Lung (tissue), 17 donors: ENCODE measurements at places on chromosomes 2 and 18. TPM values are rescaled to one million over a fixed set of nuclear protein-coding genes. Genes with fewer than 3 reads are reported as not detected.

IL1RN gene
- 18.2 TPM for total RNA-seq

TGFA gene
- 13.0 TPM for total RNA-seq

ARHGEF33 gene
- total RNA-seq: 0.64 TPM

KCNE4 gene
- total RNA-seq: 1.2 TPM

B4GALT6 gene
- total RNA-seq: 7.5 TPM

RFX8 gene
- total RNA-seq: 0.58 TPM

YES1 gene
- 61.7 TPM for total RNA-seq

ACTG2 gene
- total RNA-seq: 20.5 TPM

MAP3K19 gene
- total RNA-seq: 11.0 TPM

- H3K27ac ChIP-seq: no peak overlapping the region
- H3K4me3 ChIP-seq: no peak overlapping the region
- peak; percentile 88 for DNase-seq
- H3K27me3 ChIP-seq: no peaks in the 10 kb centered on the region
- no peaks in the 10 kb centered on the region for H3K4me1 ChIP-seq
Observed at GRCh38 chr2:165440367-165440766, 29.1 kb upstream of the CSRNP3 start.

- H3K27ac ChIP-seq: no peak overlapping the region
- peak; percentile 12 for DNase-seq
- H3K4me3 ChIP-seq: no peak overlapping the region
- H3K27me3 ChIP-seq: no peaks in the 10 kb centered on the region
- no peaks in the 10 kb centered on the region for H3K36me3 ChIP-seq
- peaks cover 8% of the 10 kb centered on the region for H3K4me1 ChIP-seq
Observed at GRCh38 chr18:70377317-70377799, 88.5 kb downstream of the SOCS6 start.

GRCh38 chr18:2617401-2617998, 38.0 kb upstream of the SMCHD1 start:
- H3K4me1 ChIP-seq: no peaks in the 10 kb centered on the region
- H3K27ac ChIP-seq: no peak overlapping the region
- no peak for DNase-seq
- no peaks in the 10 kb centered on the region for H3K27me3 ChIP-seq
- H3K4me3 ChIP-seq: no peak overlapping the region
- H3K36me3 ChIP-seq: peaks cover 7% of the 10 kb centered on the region

GRCh38 chr2:233062946-233063268, 2.8 kb downstream of the INPP5D start:
- DNase-seq: no peak
- H3K4me3 ChIP-seq: no peak overlapping the region
- no peak overlapping the region for H3K27ac ChIP-seq
- H3K36me3 ChIP-seq: no peaks in the 10 kb centered on the region
- peaks cover 8% of the 10 kb centered on the region for H3K4me1 ChIP-seq

GRCh38 chr2:236129935-236130334, 38.3 kb downstream of the GBX2 start:
- no peak for DNase-seq
- no peaks in the 10 kb centered on the region for H3K4me1 ChIP-seq
- no peak overlapping the region for H3K27ac ChIP-seq
- no peaks in the 10 kb centered on the region for H3K27me3 ChIP-seq
- H3K4me3 ChIP-seq: no peak overlapping the region

GRCh38 chr18:32867330-32867729, 94.5 kb upstream of the KLHL14 start:
- no peaks in the 10 kb centered on the region for H3K4me1 ChIP-seq
- H3K27ac ChIP-seq: no peak overlapping the region
- H3K27me3 ChIP-seq: peaks cover 2% of the 10 kb centered on the region
- no peak for DNase-seq
- H3K4me3 ChIP-seq: no peak overlapping the region

DNA sequence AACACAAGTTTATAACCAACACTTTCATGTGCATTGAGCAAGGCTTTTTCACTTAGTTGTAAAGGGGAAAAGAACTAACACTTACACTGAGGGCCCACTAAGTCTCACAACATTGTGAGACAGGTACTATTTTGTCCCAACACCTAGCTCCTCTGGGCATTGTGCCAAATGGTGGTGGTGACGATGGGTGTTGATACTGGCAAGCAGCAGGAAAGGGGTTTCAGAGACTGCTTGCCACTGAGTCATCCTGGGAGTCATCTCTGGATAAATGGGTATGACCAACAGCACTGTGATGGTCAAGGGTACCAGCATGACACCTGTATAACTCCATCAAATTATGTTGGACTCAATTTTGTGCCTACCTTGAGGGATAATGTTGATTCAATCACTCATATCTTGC, 138.8 kb upstream of the ITGA6 start:
- H3K27ac ChIP-seq: no peak overlapping the region
- H3K27me3 ChIP-seq: no peaks in the 10 kb centered on the region
- no peaks in the 10 kb centered on the region for H3K36me3 ChIP-seq
- H3K4me1 ChIP-seq: peaks cover 18% of the 10 kb centered on the region

- peaks cover 14% of the 10 kb centered on the region for H3K4me1 ChIP-seq
- no peaks in the 10 kb centered on the region for H3K36me3 ChIP-seq
- DNase-seq: peak; percentile 53
- no peak overlapping the region for H3K27ac ChIP-seq
Observed at GRCh38 chr2:17083902-17084301, 418.3 kb upstream of the CYRIA start.

- no peak overlapping the region for H3K4me3 ChIP-seq
- no peaks in the 10 kb centered on the region for H3K36me3 ChIP-seq
- H3K27me3 ChIP-seq: peaks cover 27% of the 10 kb centered on the region
Observed at GRCh38 chr18:37570336-37570930, 4.8 kb upstream of the CELF4 start.

DNA sequence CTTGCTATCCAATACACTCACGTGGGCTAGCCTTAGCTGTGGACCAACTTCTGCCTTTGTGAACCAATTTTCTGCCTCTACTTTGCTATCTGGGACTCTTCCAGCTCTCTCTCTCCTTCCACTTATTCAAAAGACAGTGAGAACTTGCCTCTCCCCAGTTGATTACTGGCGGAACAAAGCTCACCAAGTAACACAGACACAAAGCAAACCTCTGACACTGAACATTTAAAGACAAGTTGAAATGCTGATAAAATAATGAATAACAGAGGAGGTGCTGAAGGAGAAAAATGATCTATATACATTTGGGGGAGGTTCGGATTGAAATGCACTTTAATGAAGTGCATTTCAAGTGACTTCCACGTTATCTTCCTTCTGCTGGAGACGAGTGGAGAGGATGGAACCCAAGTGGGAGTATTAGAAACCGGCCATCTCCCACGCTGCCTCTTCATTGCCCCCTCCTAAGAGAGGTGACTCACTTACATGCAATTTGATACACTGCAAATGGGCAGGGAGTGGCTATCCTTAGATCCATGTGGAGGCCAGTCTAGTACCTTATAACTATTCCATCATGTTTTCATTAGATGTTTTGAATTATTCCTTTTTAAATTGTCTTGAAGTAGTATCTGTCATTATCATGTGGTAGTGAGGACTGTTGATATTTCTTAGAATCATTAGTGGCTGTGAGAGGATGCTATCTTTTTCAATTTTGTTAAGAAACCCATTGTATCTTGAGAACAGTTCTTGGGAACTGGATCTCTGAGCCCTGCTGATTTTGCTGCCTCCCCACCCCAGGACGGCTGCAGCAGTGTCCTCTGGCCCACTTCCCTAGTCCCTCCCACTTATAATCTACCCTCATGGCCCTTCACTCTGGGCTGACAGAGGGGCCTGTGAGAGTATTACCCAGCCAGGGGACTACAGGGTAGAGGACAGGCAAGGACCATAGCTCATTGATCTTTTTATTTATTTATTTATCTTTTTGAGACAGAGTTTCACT, 6.0 kb upstream of the GLI2 start:
- no peak overlapping the region for H3K4me3 ChIP-seq
- H3K27ac ChIP-seq: no peak overlapping the region
- H3K4me1 ChIP-seq: no peaks in the 10 kb centered on the region

- H3K27ac ChIP-seq: no peak overlapping the region
- DNase-seq: no peak
- no peak overlapping the region for H3K4me3 ChIP-seq
- H3K27me3 ChIP-seq: no peaks in the 10 kb centered on the region
- peaks cover 6% of the 10 kb centered on the region for H3K4me1 ChIP-seq
Observed at GRCh38 chr2:200127848-200128247, 172.5 kb downstream of the MAIP1 start.

GRCh38 chr2:37868866-37869265, 56.2 kb upstream of the RMDN2 start:
- peaks cover 5% of the 10 kb centered on the region for H3K4me1 ChIP-seq
- H3K27me3 ChIP-seq: no peaks in the 10 kb centered on the region
- H3K4me3 ChIP-seq: no peak overlapping the region

DNA sequence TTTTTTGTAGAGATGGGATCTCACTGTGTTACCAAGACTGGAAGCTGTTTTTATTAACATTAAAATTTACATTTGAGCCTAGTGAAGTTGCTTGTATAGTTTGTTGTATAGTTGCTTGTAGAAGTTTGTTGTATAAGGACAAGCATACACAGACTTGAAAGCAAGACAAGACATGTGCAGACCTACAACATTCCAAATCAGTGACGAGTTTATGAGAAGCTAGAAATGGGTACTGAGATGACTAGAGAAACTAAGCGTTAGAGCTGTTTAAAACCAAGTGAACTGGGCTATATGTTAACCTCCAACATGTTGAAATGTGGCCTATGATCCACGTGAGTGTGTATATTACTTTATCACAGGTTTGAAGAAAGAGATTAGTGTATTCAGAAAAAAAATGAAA, 39.1 kb downstream of the ABCB11 start:
- H3K4me1 ChIP-seq: no peaks in the 10 kb centered on the region
- DNase-seq: no peak
- no peaks in the 10 kb centered on the region for H3K36me3 ChIP-seq
- no peak overlapping the region for H3K4me3 ChIP-seq
- H3K27ac ChIP-seq: no peak overlapping the region
- no peaks in the 10 kb centered on the region for H3K27me3 ChIP-seq

DNA sequence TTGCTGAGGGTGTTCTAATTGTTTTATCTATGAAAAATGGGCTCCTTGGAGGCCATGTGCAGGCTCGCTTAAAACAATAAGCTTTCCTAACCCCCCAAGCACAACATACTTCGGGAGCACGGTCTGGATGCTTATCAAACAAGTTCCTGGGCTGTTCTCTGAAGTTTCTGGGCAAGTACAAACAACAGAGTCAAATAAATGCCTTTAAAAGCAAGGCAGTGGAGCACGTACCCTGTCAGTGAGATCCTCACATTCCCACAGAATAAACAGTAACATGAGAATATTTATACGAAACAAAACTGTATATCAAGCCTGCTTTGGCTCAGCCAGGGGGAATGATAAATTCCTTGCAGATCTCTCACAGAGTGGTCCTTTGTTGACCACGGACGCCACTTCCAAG, 44.8 kb downstream of the FTCDNL1 start:
- H3K27ac ChIP-seq: no peak overlapping the region
- H3K4me1 ChIP-seq: peaks cover 3% of the 10 kb centered on the region
- no peaks in the 10 kb centered on the region for H3K36me3 ChIP-seq
- peak; percentile 62 for DNase-seq
- H3K27me3 ChIP-seq: no peaks in the 10 kb centered on the region

DNA sequence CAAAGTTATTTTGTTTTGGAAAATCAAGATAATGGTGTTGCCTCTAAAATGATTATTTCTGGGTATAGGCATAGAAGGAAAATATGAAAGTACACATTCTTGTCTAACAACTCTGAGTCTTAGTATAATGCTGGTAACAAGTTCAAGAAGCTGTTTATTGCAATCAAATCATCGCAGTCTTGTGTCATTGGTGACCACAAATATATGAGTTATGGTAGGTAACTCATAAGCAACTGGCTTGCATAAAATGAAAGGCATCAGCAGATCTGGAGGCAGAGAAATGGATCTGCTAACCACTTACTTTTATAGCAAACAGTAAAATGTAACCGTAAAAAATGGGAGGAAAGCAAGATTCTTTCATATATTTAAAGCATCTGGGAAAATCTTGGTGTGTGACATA, 156.2 kb upstream of the TCF4 start:
- DNase-seq: no peak
- no peak overlapping the region for H3K4me3 ChIP-seq
- no peaks in the 10 kb centered on the region for H3K36me3 ChIP-seq
- H3K27me3 ChIP-seq: no peaks in the 10 kb centered on the region
- H3K4me1 ChIP-seq: no peaks in the 10 kb centered on the region

DNA sequence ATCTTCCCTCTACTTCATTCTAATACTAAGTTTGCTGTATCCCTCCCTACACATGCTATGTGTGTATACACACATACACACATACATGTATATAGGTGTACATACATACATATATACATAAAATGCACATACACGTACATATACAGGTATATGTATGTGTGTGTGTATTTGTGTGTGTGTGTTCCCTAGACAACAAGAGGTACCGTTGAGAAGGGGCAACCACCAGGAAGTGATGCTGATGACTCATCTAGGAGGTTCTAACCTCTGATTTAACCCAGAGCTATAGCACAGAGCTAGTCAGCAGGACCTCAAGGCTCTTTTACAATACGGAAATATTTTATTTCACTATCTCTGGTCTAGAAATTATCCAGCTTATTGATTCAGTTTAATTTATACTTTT, 139.2 kb downstream of the LAMA3 start:
- H3K27ac ChIP-seq: no peak overlapping the region
- no peaks in the 10 kb centered on the region for H3K36me3 ChIP-seq
- peaks cover 4% of the 10 kb centered on the region for H3K4me1 ChIP-seq
- H3K4me3 ChIP-seq: no peak overlapping the region
- H3K27me3 ChIP-seq: no peaks in the 10 kb centered on the region
- DNase-seq: no peak
